ENCODE measurements at places on chromosomes 2 and 18.

DNA sequence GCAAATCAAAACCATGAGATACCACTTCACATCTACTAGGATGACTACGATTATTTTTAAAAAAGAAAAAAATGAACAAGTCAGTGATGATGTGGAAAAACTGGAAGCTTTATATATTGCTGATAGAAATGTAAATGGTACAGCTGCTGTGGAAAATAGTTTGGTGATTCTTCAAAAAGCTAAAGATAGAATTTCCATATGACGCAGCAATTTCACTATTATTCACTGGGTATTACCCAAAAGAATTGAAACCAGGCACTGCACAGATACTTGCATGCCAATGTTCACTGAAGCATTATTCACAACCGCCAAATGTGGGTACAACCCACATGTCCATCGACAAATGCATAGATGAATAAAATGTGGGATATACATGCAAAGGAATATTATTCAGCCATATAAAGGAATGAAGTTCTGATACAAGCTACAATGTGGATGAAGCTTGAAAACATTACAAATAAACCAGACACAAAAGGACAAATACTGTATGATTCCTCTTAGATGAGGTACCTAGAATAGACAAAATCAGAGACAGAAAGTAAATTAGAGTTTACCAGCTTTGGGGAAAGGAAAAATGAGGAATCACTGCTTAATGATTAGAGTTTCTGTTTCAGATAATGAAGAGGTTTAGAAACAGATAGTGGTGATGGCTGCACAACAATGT lies 11.1 kb downstream of the RTTN start:
- DNase-seq = no peak

- no peak for DNase-seq
These were observed 896.7 kb upstream of the ZEB2 start for GRCh38 chr2:145416640-145417039.

GRCh38 chr2:207792244-207792785 lies 22.6 kb upstream of the FZD5 start:
- DNase-seq = no peak

- no peak for DNase-seq
These were observed 5.8 kb upstream of the UPP2 start for GRCh38 chr2:158095912-158096311.

GRCh38 chr2:120738117-120738516 lies 2.4 kb downstream of the GLI2 start:
- DNase-seq = no peak

- no peak for DNase-seq
These were observed 398.9 kb downstream of the RND3 start for GRCh38 chr2:150088538-150088937.

DNA sequence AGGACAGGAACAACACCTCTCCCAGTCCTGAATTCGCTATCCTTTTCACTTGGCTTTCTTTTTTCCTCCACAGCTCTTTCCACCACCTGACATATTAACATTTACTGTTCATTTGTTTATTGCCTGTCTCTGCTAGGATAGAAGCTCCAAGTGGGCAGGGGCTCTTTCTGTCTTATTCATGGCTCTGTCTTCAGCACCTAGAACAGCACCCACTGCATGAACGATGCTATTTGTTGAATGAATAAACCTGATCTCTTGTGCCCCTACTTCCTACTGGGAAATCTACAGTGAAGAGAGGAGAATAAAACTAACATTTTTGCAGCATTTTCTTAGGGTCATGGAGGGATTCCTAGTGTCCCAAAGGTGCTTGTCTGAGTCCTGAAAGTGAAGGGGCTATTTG lies 24.4 kb upstream of the GAREM2 start:
- no peak for DNase-seq

DNA sequence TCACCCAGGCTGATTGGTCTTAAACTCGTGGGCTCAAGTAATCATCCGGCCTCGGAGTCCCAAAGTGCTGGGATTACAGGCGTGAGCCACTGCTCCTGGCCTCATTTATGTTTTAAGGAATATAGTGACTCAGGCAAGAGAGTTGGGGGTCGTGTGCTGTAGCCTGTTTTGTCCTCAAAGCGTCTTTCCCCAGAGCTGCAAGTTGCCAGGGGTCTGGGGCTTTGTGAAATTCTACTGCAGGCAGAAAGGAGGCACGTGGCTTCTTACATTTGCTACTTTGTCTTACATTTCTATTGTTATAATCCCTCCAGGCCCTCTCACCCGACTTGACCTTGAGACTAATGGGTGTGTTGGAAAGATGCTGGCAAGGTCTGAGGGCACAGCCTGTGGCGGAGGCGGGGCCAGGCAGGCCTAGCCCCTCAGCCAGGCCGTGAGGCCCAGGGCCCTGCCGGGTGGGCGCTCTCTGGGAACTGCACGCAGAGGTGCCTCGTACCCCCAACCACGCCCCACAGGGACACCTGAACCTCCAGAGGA lies 85.8 kb upstream of the NDUFV2 start:
- no peak for DNase-seq

DNA sequence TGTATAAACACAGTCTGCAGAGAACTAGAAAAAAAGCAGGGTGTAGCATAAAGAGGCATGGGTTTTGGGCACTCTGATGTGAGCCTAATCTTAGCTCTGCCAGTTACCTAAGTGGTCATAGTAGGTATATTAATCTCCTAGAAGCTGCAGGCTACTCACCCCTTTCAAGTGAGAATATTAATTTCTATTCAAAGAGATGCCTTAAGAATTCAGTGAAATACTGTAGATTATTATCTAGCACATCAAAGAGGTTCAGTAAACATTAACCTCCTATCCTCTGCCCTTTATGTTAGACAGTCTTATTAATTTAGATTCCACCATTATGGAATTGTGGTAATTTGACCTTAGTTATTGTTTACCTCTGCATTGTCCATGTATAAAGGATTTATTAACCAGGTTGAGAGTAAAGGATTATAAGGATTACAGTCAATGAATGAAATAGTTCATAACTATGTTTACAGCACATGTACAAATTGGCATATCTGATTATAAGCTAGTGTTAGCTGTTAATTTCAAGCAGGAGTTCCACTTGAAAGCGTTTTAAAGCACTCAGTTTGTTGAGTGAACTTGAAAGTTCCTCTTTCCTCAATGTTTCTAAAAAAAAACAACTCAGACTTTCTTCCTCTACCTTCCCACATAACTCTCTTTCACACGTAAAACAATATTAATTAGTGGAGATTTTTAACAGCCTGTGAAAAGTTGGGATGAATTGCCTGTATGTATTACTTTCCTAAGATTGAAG lies 150.6 kb upstream of the EPC2 start:
- no peak for DNase-seq

- DNase-seq = no peak
These were observed 73.8 kb downstream of the TMEM18 start for GRCh38 chr2:603427-603826.

DNA sequence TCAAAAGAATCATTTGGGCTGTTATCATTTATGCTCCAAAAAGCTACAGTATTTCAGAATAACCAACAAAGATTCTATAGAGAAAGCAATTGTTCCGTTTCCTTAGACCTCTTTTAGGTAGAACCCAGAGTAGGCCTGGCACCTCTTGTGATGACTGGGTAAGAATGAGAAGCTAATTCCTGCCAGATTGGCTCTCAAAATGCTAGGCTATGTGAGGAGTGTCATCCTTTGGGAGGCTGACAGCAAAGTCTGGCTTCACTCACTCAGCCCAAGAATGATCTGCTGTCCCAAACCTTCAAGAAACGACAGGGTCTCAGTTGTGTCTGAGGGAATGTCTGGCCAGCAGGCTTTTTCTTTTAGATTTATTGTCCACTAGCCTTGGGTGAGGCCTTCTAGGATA lies 4.5 kb downstream of the CERS6 start:
- no peak for DNase-seq

DNA sequence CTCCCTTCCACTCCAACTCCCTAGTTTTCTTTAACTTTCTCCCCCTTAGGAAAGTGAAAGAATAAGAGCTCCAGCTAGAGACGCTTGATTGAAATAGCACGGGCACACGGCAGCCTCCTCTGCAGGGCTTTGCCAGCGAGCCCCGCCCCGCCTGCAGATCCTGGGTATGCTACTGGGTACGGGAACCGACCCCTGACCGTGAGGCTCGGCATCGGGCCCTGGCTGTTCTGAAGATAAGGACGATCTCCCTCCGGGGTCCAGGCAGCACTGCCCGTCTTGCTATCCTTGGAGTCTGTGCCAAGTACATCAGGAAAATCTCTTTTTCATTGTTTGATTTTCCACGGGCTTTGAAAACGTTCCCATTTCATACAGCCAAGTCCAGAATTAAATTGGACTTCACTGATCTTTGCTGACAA lies 284.5 kb downstream of the MTX2 start:
- DNase-seq = no peak

GRCh38 chr2:23378496-23378895 lies 6.5 kb upstream of the KLHL29 start:
- DNase-seq = no peak

DNA sequence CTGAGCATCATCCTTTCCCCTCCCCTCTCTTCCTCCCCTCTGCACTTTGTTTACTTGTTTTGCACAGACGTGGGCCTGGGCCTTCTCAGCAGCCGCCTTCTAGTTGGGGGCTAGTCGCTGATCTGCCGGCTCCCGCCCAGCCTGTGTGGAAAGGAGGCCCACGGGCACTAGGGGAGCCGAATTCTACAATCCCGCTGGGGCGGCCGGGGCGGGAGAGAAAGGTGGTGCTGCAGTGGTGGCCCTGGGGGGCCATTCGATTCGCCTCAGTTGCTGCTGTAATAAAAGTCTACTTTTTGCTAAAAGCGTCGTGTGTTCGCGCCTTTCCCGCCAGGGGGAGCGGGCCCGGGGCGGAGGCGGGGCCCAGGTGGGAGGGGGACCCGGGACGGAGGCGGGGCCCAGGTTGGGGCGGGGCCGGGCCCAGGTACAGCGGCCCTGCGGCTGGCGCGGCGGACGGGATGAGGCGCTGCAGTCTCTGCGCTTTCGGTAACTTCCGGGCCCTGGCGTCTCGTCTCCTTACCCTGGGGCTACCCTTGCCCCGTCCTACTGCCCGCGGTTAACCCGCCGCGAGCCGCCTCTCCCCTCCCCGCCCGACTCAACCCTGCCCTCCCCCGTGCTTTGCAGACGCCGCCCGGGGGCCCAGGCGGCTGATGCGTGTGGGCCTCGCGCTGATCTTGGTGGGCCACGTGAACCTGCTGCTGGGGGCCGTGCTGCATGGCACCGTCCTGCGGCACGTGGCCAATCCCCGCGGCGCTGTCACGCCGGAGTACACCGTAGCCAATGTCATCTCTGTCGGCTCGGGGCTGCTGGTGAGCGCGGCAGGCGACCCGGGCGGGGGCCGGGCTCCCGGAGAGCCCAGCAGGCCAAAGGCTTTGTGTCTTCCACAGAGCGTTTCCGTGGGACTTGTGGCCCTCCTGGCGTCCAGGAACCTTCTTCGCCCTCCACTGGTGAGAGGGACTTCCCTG lies at the start of gene KRTCAP3:
KRTCAP3 (plus strand) TSS at position 424 of the 962 bp plus-strand sequence; CDS start at position 456, 32 bp downstream.
- DNase-seq = peak; percentile 29

DNA sequence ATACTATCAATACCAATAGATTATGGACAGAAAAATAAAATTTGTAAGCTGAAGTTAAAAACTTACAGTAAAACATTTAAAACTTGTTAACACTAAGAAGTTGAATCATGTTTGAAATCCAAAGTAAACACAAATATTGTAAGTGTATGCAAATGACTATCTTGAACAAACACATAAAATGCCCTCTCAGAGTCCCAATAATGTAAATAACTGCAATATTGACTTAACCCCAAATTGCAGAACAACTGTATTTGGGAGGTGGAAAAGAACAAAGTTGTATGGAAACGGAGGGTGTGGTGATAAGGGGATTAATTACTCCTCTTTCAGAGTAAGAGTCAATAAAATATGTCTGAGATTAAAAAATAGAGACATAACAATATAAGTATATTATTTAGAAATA lies 140.0 kb upstream of the NOL4 start:
- no peak for DNase-seq

- DNase-seq = no peak
These were observed 10.8 kb upstream of the LYPD6B start for GRCh38 chr2:149027590-149028250.
